ENCODE measurements at places on chromosomes 7 and 10. TPM values are rescaled to one million over a fixed set of nuclear protein-coding genes. Genes with fewer than 3 reads are reported as not detected.

BTBD16 gene
- total RNA-seq = not detected

PLEKHA8 gene
- total RNA-seq = 11.6 TPM

JCAD gene
- total RNA-seq = 65.2 TPM

PVRIG gene
- total RNA-seq = 1.4 TPM

ENO4 gene
- total RNA-seq = 1.1 TPM

EPHA1 gene
- not detected for total RNA-seq

TMEM196 gene
- not detected for total RNA-seq

Measured in esophagus muscularis mucosa (tissue), 4 donors.